ENCODE measurements at places on chromosomes 6 and 20.
A peak's percentile ranks its signal among the peaks of the same experiment; 100 is the strongest.

- DNase-seq, result no peak
Observed at GRCh38 chr6:165937564-165938358, 229.9 kb downstream of the TBXT start.

GRCh38 chr6:73353636-73354593, at the start of gene DPPA5:
Gene DPPA5, minus strand, starts transcription at chr6:73354276. Its CDS starts 51 bp downstream, at chr6:73354225.
- DNase-seq, result no peak

GRCh38 chr20:23017516-23017915, 17.6 kb upstream of the SSTR4 start:
- DNase-seq, result no peak

DNA sequence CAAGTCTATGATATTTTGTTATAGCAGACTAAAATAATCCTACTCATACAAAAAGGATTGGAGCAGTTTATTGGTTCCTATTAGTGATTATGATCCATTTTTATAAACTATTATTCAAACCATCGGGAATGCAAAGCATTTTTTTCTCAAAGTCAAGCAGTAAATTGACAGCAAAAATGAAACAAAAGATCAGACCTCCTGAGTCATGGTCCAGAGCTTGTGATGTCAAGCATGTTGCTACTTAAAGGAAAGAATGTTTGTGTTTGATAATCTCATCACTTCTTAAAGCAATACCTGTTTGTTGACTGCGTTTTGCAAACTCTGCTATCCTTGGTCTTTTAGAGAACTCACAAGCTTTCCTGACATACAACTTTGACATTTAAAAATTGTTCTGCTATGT, 204.4 kb downstream of the SAMD5 start:
- DNase-seq, result no peak

GRCh38 chr6:12119085-12119588, 107.0 kb downstream of the HIVEP1 start:
- DNase-seq, result peak; percentile 72

DNA sequence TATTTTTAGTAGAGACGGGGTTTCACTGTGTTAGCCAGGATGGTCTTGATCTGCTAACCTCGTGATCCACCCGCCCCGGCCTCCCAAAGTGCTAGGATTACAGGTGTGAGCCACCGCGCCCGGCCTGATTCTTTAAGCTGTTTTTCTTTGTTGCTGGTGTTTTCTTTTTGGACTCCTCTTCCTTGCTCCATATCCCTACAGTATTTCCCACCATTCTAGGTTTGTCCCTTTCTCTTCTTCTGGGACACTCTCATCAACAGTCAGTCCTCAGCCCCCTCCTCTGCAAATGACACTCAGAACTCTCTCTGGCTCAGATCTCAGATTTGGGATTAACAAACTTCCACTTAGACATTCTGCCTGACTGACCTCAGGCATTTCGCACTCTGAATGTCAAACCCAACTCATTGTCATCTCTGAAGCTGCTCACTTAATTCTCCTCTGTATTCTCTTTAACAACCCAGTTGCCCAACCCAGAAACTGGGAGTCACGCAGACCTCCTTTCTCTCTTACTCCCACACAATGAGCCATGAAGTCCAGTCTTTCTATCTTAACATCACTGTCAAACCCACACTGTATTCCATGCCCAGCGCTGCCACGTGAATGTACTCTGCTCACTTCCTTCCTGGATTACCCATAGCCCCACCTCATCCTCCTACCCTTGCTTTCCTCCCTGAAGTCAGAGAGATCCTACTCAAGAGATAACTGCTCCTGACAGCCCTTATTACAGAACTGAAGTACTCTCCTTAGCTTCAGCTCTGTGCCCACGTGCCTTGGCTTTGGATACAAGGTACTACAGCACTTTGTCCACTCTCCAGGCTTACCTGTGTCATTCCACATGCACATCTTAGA, 2.6 kb downstream of the MPIG6B start:
- DNase-seq, result no peak

DNA sequence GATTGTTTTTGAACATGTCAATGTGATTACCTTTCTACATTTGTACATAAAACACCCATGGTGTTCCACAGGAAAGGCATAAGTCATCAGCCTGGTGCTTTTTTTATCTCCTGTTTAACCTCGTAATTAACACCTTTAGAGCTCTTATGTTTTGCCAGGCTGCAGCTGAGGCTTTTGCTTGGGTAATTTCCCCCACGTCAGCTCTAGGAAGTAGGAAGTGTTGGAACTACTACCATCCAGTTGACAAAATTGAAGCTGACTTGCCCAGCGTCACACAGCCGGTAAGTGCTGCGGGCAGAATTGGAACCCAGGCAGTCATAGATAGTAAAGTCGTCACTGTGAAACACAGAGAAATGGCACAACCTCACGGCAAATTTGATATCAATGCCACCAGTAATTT, 86.6 kb upstream of the BMP2 start:
- no peak for DNase-seq

- no peak for DNase-seq
Observed at GRCh38 chr6:126038234-126038633, 51.9 kb downstream of the TRMT11 start.

DNA sequence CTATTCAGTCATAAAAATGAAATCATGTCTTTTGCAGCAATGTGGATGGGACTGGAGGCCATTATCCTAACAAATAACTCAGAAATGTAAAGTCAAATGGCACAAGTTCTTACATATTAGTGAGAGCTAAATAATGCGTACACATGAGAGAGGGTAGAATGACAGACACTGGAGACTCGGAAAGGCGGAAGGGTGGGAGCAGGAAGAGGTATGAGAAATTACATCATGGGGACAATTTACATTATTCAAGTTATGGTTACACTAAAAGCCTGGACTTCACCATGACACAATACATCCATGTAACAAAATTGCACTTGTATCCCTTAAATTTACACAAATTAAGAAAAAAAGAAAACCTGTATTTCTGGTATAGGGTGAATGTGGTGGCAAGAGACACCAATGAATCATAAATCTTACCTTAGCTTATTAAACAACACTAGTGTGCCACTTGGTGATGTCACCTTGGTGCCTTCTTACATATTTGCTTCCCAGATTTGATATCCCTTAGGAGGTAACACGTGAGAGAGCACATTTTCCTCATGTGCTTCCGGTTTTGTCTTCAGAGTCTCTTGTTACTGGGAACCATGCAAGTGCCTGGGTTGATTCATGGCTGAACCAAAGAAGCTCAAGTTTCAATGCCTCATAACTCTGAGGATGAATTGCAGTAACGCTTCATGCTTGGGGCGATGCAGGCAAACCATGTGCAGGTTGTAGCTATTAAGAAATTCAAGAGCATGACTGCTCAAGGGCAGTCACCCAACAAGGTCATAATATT, 84.6 kb downstream of the DCDC2 start:
- DNase-seq, result no peak
